ENCODE measurements at places on chromosomes 5 and 9. TPM values are rescaled to one million over a fixed set of nuclear protein-coding genes. Genes with fewer than 3 reads are reported as not detected.

Gene CDC20B
- polyA plus RNA-seq: not detected

DNA sequence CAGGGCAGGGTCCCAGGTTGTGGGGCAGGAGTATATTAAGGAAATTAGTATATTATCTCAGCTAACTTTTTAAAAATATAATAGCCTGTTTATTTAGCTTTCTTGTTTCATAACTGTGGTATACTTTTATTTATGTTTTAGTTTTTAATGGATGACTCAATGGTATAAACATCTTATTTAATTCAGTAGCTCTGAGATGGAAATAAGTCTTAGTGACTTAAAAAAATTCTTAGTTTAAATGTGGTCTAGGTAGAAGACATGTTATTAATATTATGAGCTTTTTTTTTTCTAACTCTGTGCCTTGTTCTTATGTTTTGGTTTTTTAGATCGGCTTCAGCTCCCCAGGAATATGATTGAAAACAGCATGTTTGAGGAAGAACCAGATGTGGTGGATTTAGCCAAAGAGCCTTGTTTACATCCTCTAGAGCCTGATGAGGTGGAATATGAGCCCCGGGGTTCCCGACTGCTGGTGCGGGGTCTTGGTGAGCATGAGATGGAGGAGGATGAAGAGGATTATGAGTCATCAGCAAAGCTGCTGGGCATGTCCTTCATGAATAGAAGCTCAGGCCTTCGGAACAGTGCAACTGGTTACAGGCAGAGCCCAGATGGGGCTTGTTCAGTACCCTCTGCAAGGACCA is 43.1 kb downstream of the LNPEP start:
- no peak for DNase-seq
- H3K27me3 ChIP-seq: no peaks in the 10 kb centered on the region
- H3K4me1 ChIP-seq: peaks cover 1% of the 10 kb centered on the region
- H3K27ac ChIP-seq: no peak overlapping the region

GRCh38 chr5:100706776-100707175 is 171.6 kb downstream of the FAM174A start:
- no peak overlapping the region for H3K27ac ChIP-seq
- no peak for DNase-seq
- no peaks in the 10 kb centered on the region for H3K36me3 ChIP-seq
- no peaks in the 10 kb centered on the region for H3K4me1 ChIP-seq
- no peaks in the 10 kb centered on the region for H3K27me3 ChIP-seq

- H3K27me3 ChIP-seq: no peaks in the 10 kb centered on the region
- no peak for DNase-seq
- no peaks in the 10 kb centered on the region for H3K36me3 ChIP-seq
Measured at GRCh38 chr5:174084691-174085154, 39.2 kb downstream of the NSG2 start.

GRCh38 chr5:76451031-76451701 is 48.1 kb downstream of the IQGAP2 start:
- DNase-seq: no peak
- no peak overlapping the region for H3K4me3 ChIP-seq
- no peaks in the 10 kb centered on the region for H3K27me3 ChIP-seq
- H3K27ac ChIP-seq: no peak overlapping the region
- H3K36me3 ChIP-seq: no peaks in the 10 kb centered on the region
- no peaks in the 10 kb centered on the region for H3K4me1 ChIP-seq

Data from ovary (tissue), 10 donors.